ENCODE measurements at places on chromosomes 3 and 15.

DNA sequence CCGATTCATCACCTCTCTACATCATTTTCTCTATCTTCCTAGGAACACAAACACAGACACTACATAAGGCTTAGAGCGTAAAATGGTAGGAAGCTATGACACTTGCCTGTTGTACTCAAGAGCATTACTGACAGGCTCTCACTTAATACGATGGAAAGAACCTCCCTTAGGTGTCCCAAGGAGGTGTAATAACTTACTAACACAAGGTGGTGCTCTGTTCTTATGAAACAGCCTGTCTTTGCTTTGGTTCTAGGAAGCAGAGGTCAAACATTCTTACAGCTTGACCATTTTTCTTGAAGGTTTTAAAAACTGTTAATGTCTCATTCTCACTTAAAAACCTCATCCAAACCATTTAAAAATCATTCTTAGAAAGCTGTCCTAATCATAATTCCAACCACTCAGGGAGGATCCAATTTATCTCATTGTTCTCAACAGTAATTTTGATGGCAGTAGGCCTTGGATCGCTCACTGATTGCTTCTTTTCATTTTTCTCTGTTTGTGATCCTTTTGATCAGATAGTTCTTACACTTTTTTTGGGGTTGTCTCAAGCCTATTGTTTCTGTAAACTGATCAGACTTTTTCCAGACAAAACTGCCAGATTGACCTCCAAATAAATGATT lies 317.8 kb upstream of the AGTR1 start:
- peak; percentile 41 for DNase-seq

DNA sequence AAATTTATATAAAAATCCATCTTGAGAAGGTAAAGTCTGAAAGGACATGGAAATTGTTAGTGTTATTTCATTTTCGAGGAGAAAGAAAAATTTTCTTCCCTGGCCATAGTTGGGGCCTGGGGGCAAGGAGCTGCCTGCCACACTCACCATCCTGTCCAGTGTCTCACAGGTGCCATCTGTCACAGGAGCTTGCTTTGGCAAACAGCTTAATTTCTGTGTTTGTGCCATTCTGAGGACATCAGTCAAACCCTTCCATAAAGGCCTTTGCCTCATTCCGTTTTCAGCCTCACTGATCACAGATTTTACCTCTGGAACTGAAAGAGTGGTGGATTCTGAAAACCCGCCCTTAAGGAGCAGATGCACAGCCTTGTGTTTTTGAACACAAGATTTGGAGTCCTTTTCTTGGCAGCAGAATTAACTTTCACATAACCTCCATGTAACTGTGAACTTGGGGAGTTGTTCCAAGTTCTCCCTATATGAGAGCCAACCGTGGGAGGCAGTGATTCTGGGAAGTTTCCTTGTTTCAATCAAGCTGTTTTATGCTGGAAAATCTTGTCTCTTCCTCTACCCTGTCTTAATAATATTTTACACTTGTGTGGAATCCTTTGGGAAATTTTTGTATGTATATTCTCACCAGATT lies 254.7 kb downstream of the CACNA2D3 start:
- no peak for DNase-seq

GRCh38 chr15:34490417-34491193 lies 53.0 kb upstream of the GOLGA8A start:
- no peak for DNase-seq

DNA sequence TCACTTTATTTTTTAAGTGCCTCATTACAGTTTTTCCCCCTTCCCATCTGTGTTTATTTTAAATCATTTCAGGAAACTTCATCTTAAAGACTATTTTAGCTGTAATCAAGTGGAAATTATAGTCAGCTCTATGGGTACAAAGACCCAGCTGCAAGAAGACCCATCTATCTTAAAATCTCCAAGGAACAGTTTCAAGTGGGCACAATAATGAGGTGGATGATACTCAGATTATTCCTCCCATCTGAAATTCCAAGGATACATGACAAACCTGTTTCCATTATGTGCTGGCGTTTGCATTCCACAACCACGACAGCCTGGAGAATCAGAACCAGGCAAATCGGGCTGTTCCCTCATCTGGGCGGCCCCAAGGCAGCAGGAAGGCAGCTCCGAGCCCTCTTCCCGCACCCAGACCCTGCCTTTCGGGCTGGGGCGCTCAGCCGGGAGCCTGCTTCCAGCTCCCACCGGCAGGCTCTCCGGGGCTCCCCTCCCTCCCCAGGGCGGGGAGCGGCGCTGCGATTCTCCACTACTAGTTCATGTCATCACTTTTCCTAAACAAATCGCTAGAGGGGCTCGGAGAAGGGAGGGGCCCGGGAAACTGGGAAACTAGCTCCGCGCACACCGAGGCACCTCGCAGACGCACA lies at the start of gene MGLL:
Gene MGLL (minus strand): TSS at position 475 of the 641 bp plus-strand sequence. CDS start 197 bp downstream, at position 278.
- DNase-seq, result no peak

DNA sequence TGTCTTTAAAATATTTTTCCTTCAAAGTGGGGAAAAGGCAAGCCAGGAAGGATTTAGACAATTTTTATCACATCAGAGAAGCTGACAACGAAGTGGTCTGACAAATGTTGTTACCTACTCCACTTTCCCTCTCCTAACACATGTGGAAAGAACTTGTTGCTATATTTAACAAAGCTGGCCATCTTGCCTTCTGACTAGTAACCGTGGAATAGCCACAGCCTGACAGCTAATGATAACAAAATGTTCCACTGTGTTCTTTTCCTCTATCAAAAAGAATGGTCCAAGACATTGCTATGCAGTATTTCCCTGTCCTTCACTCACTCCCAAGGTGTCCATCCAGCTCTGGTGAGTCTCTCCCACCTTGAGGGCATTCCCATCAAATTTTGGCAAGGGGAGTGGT lies 481.4 kb upstream of the THBS1 start:
- DNase-seq, result no peak

DNA sequence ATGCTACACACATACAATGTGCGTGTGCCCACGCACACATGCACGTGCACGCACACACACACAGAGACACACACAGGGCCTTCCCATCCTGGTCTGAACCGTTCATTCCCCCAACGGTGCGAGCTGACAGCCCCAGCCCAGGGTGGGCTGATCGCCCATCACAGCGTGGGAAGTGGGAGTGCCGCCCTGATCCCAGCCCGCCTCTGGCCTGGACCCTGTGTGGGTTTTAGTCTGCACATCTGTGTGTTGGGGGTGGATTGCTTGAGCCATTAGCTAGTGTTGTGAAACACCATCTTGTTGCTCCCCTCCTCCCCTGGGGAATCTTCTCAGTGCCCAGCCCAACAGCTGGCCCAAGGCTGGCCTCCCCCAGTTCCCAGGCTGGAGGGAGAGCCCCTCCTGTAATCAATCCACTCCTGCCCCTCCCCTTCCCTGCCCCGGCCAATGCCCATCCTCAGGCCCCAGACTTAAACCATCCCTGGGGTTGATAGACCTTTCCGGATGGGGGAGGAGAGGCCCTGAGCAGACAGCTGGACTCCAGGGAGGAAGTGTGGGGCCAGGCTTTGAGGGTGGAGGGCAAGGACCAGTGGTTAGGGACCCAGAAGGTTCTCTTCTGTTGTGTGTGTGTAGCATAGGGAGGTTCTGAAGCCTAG lies 8.3 kb downstream of the SEMA3G start:
- peak; percentile 30 for DNase-seq

Measured in brain pericyte (primary cell).